Epithelial cell of esophagus (primary cell): ENCODE measurements at places on chromosomes 11 and 22.
A peak's percentile ranks its signal among the peaks of the same experiment; 100 is the strongest.

- DNase-seq, result no peak
These were observed 39.5 kb upstream of the EMID1 start for GRCh38 chr22:29166180-29166579.

- no peak for DNase-seq
These were observed 8.5 kb downstream of the SH3BP1 start for GRCh38 chr22:37647928-37648327.

DNA sequence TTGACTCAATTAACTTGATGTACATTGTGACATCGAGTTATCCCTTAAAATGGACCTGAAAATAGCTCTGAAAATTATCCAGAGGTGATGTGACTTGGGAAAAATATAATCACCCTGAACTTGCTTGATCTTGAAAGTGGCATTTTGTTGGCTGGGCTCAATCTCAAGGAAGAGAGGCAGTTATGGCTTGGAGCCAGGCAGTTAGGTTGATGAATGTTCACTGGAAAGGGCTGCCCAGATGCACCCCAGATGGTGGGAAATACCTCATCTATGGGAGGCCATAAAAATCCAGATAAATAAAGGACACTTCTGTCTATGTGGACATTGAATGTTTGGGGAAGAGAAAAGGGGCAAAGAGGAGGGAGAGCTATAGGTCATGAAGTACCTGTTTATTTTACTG is 55.7 kb upstream of the OR5AN1 start:
- no peak for DNase-seq

DNA sequence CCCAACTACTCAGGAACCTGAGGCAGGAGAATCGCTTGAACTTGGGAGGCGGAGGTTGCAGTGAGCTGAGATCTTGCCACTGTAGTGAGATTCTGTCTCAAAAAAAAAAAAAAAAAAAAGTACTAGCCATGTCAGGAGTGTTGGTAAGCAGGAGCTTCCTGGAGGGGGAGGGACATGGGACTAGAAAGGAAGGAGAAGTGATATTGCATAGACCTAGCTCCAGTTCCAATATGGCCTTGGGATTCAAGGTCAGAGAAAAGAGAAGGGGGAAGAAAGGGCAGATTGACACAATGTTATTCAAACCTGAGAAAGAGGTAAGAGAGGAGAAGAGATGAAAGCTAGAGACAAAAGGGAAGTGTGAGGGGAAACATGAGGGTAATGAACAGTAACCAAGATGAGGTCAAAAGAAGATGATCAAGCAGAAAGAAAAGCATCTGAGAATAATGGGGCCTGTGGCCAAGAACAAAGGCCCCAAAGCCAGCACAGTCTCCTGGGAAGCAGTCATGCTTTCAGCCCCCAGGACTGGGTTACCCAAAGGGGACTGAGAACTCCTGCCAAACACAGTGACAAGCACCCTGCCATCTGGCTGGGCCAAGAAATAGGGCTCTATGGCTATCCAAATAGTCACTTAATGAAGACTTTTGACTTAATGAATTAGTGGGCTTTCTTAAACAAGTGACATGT is 51.7 kb upstream of the FTH1 start:
- DNase-seq, result no peak

DNA sequence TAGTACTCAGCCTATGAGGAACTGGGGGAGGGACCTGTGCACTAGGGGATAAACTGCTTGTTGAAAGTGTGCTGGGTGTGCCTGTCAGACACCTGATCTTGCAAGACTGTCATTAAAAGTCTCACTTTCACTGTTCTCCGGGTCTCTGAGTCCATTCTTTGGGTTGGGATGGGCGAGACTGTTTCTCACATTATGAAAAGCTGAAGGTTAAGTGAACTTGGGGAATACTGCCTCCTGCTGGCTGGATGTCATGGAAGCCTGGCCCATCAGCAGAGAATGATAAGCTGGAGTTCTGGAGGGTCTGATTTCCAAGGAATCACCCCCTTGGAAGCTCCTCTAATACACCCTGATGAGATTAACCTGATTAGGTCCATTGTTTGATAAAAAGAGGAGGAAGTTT is 9.0 kb upstream of the VPREB1 start:
- DNase-seq, result peak; percentile 52

- peak; percentile 59 for DNase-seq
These were observed 4.4 kb downstream of the INS start for GRCh38 chr11:2156416-2157182.

- no peak for DNase-seq
These were observed 20.1 kb downstream of the ZBTB16 start for GRCh38 chr11:114079511-114080065.

GRCh38 chr22:30325065-30325720 is 1.5 kb downstream of the TBC1D10A start:
- peak; percentile 94 for DNase-seq

GRCh38 chr11:41177791-41178190 is 281.7 kb downstream of the LRRC4C start:
- DNase-seq, result no peak
